GM12864 (cell line): ENCODE measurements at places on chromosomes 13 and 19.
A peak's percentile ranks its signal among the peaks of the same experiment; 100 is the strongest.

- DNase-seq: no peak
Measured at GRCh38 chr13:45137526-45137925, 17.2 kb downstream of the GTF2F2 start.

- no peak for DNase-seq
Measured at GRCh38 chr19:16349551-16350152, 25.0 kb downstream of the KLF2 start.

DNA sequence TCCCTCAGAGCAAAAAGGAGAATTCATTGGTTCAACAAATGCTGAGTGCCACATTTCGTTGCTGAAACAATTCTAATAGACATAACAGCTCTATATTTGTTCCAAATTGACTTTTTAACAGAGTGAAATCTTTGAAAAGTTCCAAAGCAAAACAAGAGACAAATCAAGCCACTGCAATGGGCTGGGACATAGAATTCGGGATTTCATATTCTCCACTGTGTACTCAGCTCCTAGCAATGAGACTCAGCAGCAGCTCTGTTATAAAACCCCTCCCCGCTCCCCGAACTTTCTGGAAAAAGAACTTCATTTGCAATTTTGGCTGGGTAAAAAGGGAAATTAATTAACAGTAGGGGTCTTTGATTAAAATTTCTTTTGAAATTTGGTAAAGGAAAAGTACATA, 11.3 kb downstream of the RFX2 start:
- DNase-seq: no peak

GRCh38 chr19:52639996-52640395, 1.8 kb upstream of the ZNF83 start:
- DNase-seq: no peak

DNA sequence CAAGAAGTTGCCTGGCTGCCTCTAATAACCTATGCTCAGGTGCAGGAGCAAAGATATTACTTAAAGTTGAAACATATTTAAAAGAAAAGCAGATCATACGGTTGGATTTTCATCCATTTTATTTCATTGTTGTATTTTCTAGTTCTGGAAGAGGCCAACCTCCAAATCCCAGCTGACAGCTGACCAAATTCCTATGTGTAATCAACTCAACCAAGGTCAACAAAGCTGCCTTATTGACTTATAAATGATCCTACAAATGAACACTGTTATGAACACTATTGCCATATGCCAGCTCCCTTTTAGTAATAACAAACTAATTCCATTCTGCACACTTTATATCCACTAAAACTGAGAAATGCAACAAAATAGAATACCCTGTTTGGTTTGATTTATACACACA, 1537.4 kb downstream of the SLITRK1 start:
- no peak for DNase-seq

GRCh38 chr19:50242581-50242980, 39.2 kb downstream of the MYH14 start:
- no peak for DNase-seq

DNA sequence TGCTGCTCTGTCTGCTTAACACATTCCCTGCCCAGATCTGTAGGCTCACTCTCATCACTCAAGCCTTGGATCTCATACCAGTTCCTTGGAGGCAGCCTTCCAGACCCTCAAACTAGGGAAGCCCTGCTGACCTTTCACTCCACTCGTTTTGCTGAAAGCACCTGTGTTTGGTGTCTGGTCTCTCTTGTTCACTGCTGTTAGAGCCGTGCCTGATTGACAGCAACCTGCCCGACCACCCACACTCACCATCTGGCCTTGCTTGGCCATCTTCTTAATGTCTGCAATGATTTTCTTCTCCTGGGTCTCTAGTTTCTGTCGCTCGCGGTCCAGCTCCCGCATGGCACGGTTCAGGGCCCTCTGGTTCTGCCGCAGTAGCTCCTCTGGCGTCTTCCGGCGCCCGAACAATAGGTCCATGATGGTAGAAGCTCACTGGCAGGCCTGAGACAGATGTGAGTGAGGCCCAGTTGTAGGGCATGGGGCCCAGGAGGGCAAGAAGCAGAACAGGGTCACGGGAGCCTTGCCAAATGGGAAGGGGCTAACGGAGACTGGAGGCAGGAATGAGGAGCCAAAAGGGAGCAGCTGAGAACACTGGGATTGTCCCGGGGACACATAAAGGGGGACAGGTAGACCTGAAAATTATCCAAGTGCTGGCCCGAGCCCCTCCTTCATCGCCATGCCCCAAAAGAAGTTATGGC, 959 bp downstream of the CHMP2A start:
- no peak for DNase-seq

GRCh38 chr19:1304197-1304924, 18.7 kb downstream of the EFNA2 start:
- DNase-seq: no peak

GRCh38 chr19:48102870-48103751, 7.5 kb downstream of the PLA2G4C start:
- DNase-seq: no peak

GRCh38 chr13:21330126-21330861, 128.8 kb downstream of the ZDHHC20 start:
- peak; percentile 39 for DNase-seq

DNA sequence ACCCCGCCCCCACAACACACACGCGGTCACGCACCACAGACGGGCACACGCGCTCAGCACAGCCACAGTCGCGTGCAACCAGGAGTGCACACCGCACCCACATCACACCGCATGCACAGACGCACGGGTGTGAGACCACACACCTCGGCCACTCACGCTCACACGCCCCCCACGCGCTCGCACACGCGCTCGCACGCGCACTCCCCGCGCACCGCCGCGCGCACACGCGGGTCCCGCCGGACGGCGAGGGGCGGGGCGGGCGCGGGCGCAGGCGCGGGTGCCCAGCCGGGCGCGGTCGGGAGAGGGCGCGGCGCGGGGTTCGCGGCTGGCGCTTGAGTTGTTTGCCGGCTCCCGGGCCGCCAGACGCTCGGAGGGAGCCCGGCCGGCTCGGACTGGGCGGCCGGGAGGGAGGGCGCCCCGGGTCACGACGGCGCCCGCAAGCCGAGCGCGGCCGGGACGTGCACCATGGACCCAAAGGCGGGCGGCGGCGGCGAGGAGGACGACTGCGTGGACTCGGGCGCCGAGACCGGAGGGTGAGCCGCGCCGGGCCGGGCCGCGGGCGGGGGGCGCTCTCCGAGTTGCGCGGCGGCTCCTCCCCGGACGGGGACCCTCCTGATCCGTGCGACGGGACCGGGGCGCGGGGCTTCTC, at the start of gene FAM124A:
TSS of gene FAM124A (plus strand) at position 362 of the 649 bp plus-strand sequence. CDS start at position 466, 104 bp downstream.
- DNase-seq: no peak

GRCh38 chr13:36920616-36921185, 663 bp upstream of the SMAD9 start:
- no peak for DNase-seq

DNA sequence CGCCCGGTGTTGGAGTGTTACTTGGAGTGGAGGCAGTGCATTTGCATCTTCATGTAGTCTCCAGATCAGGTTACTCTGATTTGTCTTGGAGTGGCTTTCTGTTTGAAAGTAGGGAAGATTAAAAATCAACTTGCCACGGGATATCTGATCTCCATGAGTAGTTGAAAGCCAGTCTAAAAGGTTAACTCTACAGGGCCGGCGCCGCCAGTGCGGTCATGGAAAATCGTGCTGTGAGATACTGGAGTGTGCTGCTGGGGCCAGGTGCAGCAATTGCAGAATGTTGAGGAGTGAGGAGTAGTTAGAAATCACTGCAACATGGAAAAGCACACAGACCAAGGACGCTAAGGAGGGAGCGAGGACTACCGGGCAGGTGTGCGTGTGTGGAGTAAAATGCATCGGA, 175.0 kb downstream of the STK24 start:
- no peak for DNase-seq

DNA sequence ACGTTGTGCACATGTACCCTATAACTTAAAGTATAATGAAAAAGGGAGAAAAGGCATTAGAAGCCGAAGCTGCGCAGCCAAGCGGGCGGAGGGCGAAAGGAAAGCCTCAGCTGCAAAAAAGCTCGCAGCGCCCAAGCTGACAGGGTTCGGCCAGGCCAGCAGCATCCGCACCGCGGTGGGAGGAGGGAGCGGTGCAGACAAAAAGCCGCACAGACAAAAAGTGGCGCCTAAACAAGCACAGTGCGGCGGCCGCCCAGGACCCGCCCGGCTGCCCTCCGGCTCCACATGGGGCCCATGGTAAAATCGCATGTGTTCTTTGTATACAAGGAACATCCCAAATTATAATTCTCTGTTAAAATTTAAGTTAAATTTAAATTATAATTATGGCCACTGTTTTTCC, 42.4 kb downstream of the PSG3 start:
- DNase-seq: no peak

DNA sequence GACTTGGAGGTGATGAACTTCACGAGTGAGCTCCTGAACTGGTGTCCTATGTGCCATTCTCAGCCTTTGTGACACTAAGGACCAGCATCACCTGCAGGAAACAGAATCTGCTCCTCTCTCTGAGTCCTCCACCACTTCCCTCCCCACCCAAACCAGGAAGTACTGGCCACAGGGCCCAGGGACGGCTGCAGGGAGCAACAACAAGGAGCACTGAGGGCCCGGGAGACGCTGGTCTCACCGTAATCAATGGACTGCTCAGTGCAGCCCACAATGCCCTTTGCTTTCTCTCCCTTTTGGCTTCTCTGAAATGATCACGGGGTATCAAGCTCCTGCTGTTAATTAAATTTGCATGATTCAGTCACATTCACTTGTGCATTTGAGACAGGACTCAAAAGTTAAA, 18.6 kb downstream of the PEPD start:
- DNase-seq: no peak

DNA sequence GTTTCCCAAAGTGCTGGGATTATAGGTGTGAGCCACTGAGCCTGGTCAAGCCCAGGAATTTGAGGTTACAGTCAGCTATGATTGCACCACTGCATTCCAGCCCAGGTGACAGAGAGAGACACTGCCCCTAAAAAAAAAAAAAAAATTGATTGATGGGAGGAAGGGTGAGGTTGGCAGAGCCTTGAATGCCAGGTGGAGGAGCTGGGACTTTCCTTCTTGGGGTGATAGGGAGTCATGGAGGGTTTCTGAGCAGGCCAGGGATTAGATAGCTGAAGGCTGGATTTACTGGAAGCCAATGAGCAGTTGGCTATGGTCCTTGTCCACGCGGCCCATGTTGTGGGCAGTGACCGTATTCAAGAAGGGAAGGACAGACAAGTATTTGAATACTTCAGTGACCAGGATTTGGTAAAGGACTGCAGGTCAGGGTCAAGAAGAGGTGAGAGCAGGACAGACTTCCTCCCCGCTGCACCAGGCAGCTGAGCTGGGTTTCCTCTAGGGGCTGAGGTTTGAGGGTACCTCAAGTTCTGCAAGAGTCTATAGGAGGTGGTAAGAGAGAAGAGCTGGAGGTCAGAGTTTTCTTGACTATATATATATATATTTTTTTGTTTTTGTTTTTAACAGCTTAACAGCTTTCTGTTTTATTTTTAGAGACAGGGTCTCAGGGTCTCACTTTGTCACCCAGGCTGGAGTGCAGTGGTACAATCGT, 6.9 kb upstream of the ICAM4 start:
- no peak for DNase-seq

GRCh38 chr13:101773062-101773461, 320.6 kb downstream of the ITGBL1 start:
- no peak for DNase-seq

DNA sequence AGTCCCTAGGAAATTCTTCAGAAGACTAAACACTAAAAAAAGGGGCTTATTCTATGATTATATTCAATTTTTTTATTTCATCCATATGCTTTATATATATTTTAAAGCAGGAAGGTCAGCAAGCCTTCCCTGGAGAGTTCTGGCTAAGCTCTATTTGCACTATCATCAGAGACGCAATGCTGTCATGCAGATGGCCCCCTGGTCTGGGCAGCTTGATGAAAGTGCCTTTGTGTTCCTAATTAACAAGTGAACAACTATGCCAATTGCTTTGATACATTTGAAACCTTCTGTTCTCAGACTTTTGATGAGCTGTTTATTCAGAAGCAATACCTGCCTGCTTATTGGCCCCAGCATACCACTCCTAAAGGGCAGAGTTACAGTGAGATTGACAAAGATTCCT, 1344.6 kb downstream of the OLFM4 start:
- DNase-seq: no peak

GRCh38 chr19:45641274-45642105, 2.3 kb upstream of the EML2 start:
- DNase-seq: peak; percentile 93

- no peak for DNase-seq
Measured at GRCh38 chr13:43251961-43252360, 228.6 kb downstream of the DNAJC15 start.

GRCh38 chr19:38377052-38377451, 2.7 kb downstream of the PSMD8 start:
- no peak for DNase-seq

DNA sequence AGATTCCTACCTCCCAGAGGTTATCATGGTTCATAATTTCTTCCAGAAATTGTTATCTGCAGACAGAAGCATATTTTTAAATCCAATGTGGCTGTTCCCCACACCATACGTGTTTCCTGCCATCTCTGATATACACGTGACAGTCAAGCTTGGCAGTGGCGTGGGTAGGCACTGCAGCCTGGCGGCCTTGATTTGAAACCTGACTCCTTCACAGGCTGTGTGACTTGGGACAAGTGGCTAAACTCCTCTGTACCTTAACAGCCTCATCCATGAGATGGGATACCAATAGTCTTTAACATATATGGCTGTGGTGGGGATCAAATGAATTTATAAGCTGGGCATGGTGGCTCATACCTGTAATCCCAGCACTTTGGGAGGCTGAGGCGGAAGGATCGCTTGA, 33.2 kb downstream of the DPF1 start:
- no peak for DNase-seq

DNA sequence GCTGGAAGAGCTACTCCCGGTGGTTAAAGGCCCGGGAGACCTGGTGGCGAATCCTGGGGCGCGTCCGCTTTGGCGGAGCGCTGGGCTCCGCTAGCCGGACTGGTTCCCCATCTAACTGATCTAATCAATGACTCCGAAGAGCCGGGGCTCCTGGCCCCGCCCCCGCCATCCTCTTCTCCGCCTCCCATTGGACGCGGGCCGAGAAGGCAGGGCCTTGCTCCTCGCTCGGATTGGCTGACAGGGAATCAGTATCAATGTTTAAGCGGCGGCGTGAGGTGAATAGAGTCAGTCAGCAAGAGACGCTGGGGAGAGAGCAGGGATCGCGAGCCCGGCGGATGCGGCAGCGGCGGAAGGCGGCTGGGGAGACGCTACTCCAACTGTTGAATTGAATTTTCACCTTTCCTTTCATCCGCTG, 1.7 kb upstream of the PCDH17 start:
- DNase-seq: no peak

- peak; percentile 25 for DNase-seq
Measured at GRCh38 chr13:109131698-109132257, 502.4 kb downstream of the MYO16 start.

DNA sequence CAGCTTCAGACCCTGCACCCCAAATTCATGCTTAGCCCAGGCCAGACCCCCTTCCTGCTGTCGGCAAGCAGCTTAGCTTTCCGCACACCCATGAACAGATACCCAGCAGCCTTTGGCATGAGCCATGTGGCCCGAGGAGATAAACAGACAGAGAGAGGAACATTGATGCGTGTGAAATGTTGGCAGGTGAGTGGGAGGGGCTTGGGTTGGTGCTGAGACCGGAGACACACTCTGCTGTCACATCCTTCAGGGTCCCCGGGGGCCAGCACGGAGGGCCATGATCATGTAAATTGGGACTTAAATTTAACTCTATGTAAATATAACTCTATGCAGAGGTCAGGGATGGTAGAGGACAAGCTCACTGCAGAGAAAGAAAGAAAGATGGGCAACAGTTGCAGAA, 1.5 kb downstream of the CD22 start:
- DNase-seq: peak; percentile 88

- no peak for DNase-seq
Measured at GRCh38 chr13:102935896-102936321, 90.1 kb downstream of the ERCC5 start.
